ENCODE measurements at places on chromosomes 5 and 9.

- no peak for DNase-seq
Observed at GRCh38 chr5:64876203-64876602, 107.5 kb downstream of the CWC27 start.

DNA sequence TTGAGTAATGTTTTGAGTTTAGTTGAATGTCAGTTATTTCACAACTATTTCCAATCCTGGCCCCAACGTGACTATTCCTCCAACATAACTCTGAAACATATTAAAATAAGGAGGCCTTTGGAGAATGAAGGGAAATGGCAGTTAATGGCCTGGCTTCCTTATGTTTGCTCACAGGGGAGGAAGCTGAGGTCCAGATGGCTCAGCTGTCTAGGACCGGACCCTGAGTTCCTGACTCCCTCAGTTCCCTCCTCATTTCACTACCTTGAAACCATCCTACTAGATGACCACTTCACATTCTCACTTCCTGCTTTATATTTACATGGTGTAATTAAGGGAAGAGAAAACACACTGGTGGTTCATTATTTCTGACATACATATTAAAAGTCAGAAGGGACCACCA lies 6.6 kb downstream of the OTULINL start:
- no peak for DNase-seq

DNA sequence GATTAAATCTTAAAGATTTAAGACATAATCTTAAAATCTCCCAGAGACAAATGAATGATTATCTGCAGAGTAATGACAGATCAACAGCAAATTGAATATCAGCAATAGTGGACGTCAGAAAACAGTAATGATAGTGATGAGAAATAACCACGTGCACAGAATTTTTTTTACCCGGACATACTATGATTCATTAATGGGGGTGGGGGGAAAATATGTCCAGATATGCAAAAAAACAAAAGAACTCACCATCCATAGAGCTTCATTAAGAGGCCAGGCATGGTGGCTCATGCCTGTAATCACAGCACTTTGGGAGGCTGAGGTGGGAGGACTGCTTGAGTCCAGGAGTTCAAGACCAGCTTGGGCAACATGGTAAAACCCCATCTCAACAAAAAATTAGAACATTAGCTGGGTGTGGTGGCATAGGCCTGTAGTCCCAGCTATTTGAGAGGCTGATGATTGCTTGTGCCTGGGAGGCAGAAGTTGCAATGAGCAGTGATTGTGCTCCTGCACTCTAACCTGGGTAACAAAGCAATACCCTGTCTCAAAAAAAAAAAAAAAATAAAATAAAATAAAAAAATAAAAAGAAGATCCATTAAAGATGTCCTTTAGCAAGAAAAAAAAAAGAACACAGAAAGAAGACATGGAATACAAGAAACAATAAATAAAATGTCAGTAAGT lies 30.9 kb upstream of the SHOC1 start:
- DNase-seq: no peak

GRCh38 chr9:132846109-132846917 lies 31.8 kb downstream of the AK8 start:
- DNase-seq: no peak

DNA sequence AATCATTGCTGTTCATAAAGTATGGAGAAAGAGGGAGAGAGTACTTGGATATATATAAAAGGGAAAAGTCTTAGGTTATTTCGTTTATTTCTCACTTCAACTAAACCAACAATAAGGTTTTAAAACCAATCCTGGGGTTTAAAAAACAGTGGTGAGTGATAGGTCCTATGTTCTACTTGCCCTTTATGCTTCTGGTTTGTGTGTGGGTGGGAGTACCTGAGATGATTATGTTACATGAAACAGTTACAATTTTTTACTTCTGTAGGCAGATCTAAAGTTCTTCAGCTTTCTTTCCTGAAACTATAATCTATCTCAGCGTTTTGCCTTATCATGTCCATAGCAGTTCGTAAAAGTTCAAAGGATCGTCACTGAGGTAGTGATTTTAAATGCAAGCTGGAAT lies 49.2 kb downstream of the STX17 start:
- DNase-seq: no peak

GRCh38 chr9:6779417-6780241 lies 21.9 kb downstream of the KDM4C start:
- no peak for DNase-seq

GRCh38 chr5:55324815-55325418 lies 17.1 kb downstream of the MTREX start:
- peak; percentile 62 for DNase-seq

DNA sequence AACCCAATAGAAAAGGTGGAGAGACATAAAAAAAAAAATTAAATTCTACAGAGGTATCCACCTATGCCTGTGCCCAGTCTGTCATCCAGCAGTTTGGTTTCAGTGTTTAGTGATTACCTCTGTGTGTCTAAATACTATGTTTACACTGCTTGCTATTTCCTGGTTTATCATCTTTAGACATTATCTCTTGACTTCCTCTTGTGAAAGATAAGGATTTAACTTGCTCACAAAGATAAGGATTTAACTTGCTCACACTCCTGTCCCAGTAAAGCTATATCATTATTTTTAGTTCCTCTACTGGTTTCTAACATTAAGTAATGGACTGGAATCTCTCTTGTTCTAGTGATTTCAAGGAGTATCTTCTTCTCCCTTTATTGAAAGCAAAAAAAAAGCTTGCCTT lies 53.9 kb upstream of the ZFR start:
- no peak for DNase-seq

GRCh38 chr5:161263191-161263590 lies 283.3 kb downstream of the GABRB2 start:
- DNase-seq: no peak

GRCh38 chr5:171175746-171176145 lies 133.3 kb upstream of the TLX3 start:
- DNase-seq: no peak

DNA sequence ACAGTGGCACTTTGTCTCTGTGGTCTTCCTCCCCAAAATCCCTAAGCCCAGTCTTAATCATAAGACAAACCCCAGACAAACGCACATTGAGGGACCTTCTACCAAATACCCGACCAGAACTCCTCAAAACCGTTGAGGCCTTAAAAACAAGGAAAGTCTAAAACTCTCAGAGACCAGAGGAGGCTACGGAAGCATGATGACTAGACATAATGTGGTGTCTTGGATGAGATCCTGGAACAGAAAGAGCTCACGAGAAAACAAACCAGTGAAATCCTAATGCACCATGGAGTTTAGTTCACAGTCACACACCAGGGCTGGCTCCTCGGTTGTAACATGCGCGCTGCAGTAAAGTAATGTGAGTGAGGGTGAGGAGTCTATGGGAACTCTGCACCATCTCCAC lies 58.4 kb downstream of the OTULIN start:
- DNase-seq: no peak

- DNase-seq: no peak
Observed at GRCh38 chr9:26210338-26210851, 532.2 kb upstream of the TUSC1 start.

- no peak for DNase-seq
Observed at GRCh38 chr9:133169102-133169501, 5.4 kb upstream of the GBGT1 start.

- no peak for DNase-seq
Observed at GRCh38 chr9:114811966-114812636, 6.3 kb upstream of the TNFSF15 start.

DNA sequence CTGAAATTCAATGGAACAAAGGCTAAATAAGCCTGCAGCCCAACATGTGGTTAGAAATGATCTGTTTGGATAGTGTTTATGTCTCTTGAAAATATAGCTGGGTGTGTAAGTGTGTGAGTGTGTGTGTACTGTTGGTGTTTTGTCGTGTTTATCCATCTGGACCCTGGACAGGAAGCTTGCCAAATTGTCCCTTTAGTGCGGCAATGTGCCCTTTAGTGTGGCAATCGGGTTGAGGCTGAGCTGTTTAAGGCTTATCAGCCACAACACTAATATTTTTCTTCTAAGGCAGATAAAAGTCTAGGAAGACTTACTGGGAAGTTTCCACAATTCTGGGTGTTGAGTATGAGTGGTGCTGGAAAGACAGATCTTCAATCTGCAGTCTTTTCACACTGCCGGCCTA lies 180.2 kb downstream of the YTHDC2 start:
- DNase-seq: no peak

GRCh38 chr9:23542438-23542837 lies 283.6 kb downstream of the ELAVL2 start:
- no peak for DNase-seq

DNA sequence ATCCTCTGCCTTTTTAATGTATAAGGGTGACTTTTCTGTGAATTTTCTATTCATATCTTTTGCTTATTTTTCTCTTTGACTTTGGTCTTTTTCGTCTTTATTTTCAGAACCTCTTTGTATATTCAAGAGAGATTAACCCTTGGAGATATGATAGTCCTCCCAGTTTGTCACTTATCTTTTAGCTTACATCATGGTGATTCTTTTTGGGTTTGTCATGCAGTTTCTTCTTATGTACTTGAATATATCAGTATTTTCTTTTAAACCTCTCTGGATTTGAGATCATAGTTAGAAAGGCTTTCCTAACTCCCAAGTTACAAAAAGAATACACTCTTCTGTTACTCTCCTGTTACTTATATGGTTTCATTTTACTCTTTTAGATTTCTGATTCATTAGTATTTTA lies 27.5 kb upstream of the GPR21 start:
- no peak for DNase-seq

DNA sequence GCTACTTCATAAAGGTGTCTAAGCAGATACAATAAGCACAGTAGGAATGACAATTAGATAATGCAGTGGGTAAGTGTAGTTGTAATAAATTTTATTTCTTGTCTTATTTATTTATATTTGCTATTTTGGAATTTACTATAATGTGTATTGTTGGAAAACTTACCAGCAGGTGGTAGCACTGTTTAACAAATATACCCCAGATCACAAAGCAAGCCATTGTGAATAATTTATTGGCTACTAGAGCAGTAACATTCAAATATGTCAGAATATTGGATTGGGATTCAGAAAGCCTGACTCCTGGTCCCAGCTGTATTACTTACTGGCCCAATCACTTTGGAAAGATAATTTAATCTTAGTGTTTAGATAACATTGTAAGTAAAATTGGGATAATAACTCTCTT lies 78.0 kb downstream of the ISOC1 start:
- no peak for DNase-seq

Measured in CD4-positive, alpha-beta T cell treated with Interleukin-17A for 1 hour (primary cell).